ENCODE measurements at places on chromosomes 6 and 20. TPM values are rescaled to one million over a fixed set of nuclear protein-coding genes. Genes with fewer than 3 reads are reported as not detected.

The RTEL1 gene
- total RNA-seq, result 17.6 TPM

The ADGRF5 gene
- total RNA-seq, result 39.5 TPM

DNA sequence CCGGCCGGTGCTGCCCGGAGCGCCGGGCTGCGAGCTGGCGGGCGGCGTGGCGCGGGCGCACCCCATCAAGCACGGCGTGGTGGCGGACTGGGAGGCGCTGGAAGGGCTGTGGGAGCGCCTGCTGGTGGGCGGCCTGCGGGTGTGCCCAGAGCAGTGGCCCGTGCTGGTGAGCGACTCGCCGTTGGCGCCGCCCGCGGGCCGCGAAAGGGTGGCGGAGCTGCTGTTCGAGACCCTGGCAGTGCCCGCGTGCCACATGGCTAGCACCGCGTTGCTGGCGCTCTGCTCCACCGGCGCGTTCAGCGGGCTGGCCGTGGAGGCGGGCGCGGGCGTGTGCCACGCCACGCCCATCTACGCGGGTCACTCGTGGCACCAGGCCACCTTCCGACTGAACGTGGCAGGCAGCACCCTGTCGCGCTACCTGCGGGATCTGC lies 517 bp downstream of the ACTL10 start:
- H3K4me3 ChIP-seq, result peak overlapping the region; percentile 58
- H3K27me3 ChIP-seq, result no peaks in the 10 kb centered on the region
- peak overlapping the region; percentile 95 for H3K27ac ChIP-seq
- no peaks in the 10 kb centered on the region for H3K36me3 ChIP-seq

The FGD2 gene
- total RNA-seq, result 12.7 TPM

DNA sequence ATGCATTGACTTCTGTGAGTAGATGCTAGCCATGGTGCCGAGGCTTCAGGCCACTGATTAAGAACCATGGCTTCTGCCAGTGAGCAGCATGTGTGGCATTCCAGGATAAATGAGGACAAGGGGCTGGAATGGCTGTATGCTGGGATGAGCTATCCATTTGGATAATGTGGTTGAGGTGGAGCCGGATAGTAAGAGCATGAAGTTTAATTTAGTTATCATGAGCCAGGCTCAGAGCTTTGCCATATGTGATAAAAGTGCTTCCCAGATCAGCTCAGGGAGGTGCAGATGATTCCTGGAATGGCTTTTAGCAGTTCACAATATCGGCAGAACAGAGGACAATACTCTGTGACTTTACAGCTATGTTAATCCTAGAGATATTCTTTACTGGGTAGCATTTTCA lies 34.6 kb upstream of the RNF8 start:
- H3K36me3 ChIP-seq, result no peaks in the 10 kb centered on the region
- H3K27me3 ChIP-seq, result no peaks in the 10 kb centered on the region
- H3K4me1 ChIP-seq, result no peaks in the 10 kb centered on the region
- no peak for DNase-seq
- no peak overlapping the region for H3K27ac ChIP-seq

DNA sequence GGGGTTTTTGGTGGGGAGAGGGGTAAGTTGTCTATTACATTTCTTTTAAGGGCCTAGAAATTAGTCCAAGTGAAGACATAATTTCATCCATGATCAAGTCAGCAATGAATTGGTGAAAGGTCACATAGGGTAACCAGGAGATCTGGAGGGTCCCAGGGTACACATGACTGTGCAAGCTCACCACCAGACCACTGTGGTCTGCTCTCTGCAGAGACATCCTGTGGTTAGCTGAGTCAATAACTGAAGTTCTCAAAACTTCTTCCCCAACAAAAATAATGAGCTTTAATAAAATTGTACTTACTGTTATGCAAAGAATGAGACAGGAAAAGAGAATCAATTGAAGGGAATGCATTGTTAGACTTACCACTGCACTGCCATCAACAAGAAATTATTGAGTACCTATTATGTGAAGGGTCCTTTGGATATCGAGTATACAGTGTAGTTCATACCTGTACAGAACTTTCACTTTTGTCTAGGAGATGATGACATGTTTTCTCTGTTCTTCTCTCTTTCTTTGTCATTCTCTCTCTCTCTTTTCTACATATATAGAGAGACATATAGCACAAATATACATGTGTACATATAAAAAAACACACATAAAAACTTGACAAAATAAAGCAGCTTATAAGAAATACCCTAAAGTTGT lies 209.8 kb downstream of the GJA1 start:
- DNase-seq, result no peak
- H3K36me3 ChIP-seq, result no peaks in the 10 kb centered on the region
- no peaks in the 10 kb centered on the region for H3K27me3 ChIP-seq
- H3K4me3 ChIP-seq, result no peak overlapping the region

GRCh38 chr20:12965212-12965869 lies 43.4 kb upstream of the SPTLC3 start:
- H3K36me3 ChIP-seq, result no peaks in the 10 kb centered on the region
- no peak overlapping the region for H3K27ac ChIP-seq
- no peaks in the 10 kb centered on the region for H3K4me1 ChIP-seq
- H3K4me3 ChIP-seq, result no peak overlapping the region

DNA sequence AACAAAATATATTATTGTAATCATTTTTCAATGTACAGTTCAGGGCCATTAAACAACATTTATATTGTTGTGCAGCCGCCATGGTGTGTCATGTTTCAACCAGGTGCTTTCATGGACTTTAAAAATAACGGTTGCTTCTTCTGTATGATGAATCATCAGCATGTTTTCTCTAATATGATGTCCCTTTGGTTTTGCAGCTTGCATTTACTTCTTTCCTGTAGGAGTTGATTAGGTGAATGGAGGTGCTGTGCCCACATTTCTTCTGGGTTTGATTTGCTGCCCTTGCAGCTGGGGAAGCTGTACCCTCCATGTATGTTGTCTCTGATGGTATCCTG lies 54.9 kb upstream of the TULP4 start:
- no peak for DNase-seq
- no peaks in the 10 kb centered on the region for H3K27me3 ChIP-seq
- H3K4me1 ChIP-seq, result no peaks in the 10 kb centered on the region
- H3K36me3 ChIP-seq, result no peaks in the 10 kb centered on the region
- H3K27ac ChIP-seq, result no peak overlapping the region

- H3K4me1 ChIP-seq, result no peaks in the 10 kb centered on the region
- no peak overlapping the region for H3K27ac ChIP-seq
- H3K36me3 ChIP-seq, result no peaks in the 10 kb centered on the region
These were observed 86.3 kb upstream of the IRAK1BP1 start for GRCh38 chr6:78781001-78781400.

- no peaks in the 10 kb centered on the region for H3K4me1 ChIP-seq
- no peaks in the 10 kb centered on the region for H3K36me3 ChIP-seq
- no peak for DNase-seq
- no peak overlapping the region for H3K27ac ChIP-seq
These were observed 105.1 kb downstream of the MKKS start for GRCh38 chr20:10328897-10329255.

GRCh38 chr20:11966186-11966585 lies 48.5 kb downstream of the BTBD3 start:
- H3K4me1 ChIP-seq, result no peaks in the 10 kb centered on the region
- no peaks in the 10 kb centered on the region for H3K36me3 ChIP-seq
- no peak for DNase-seq
- H3K27me3 ChIP-seq, result no peaks in the 10 kb centered on the region

GRCh38 chr20:5670036-5670536 lies 80.1 kb upstream of the SHLD1 start:
- no peak overlapping the region for H3K4me3 ChIP-seq
- H3K36me3 ChIP-seq, result no peaks in the 10 kb centered on the region
- no peaks in the 10 kb centered on the region for H3K4me1 ChIP-seq
- no peaks in the 10 kb centered on the region for H3K27me3 ChIP-seq
- no peak for DNase-seq

GRCh38 chr20:33252460-33252859 lies 16.7 kb downstream of the BPIFA1 start:
- H3K4me1 ChIP-seq, result no peaks in the 10 kb centered on the region
- no peaks in the 10 kb centered on the region for H3K27me3 ChIP-seq
- H3K27ac ChIP-seq, result no peak overlapping the region
- no peak overlapping the region for H3K4me3 ChIP-seq
- DNase-seq, result no peak

- no peak overlapping the region for H3K27ac ChIP-seq
- H3K36me3 ChIP-seq, result no peaks in the 10 kb centered on the region
- DNase-seq, result no peak
- H3K4me1 ChIP-seq, result no peaks in the 10 kb centered on the region
These were observed 16.7 kb downstream of the RPP21 start for GRCh38 chr6:30361661-30362060.

GRCh38 chr20:36646678-36647077 lies 682 bp upstream of the SLA2 start:
- no peaks in the 10 kb centered on the region for H3K36me3 ChIP-seq
- H3K4me3 ChIP-seq, result no peak overlapping the region
- no peaks in the 10 kb centered on the region for H3K4me1 ChIP-seq
- DNase-seq, result no peak
- H3K27ac ChIP-seq, result no peak overlapping the region
- no peaks in the 10 kb centered on the region for H3K27me3 ChIP-seq

The PAQR8 gene
- 14.6 TPM for total RNA-seq

The EDN3 gene
- 85.8 TPM for total RNA-seq

The PPP1R3D gene
- 9.4 TPM for total RNA-seq

The RBM12 gene
- 83.2 TPM for total RNA-seq

The TSBP1 gene
- not detected for total RNA-seq

The CYP39A1 gene
- 3.9 TPM for total RNA-seq

DNA sequence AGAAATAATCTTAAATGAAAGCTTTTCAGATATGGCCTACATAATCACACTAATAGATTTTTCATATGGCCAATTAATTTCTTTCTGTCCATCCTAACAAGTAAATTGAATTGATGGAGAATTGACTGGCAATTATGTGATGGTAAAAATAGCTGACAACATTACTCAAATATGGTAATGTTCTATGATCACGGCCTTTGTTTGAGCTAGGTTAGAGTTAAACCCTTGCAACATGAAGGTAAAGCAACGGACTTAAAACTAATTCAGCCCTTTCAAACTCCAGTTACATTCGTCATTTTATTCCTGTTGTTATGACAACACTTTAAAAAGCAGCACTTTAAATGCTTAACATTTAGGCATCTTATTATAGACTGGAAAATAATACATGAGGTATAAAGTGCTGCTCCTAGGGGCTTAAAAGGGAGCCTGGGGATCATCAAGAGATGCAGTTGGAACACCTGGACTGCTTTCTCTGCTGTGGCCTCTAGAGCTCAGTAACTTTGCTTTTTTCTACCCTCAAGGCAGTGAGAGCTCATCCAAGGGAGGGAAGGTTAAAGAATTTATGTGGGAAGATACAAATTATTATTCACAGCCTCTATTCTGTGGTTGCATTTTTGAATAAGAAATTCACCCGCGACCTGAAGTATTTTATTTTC lies 46.9 kb downstream of the RIPOR2 start:
- DNase-seq, result no peak
- H3K4me3 ChIP-seq, result no peak overlapping the region
- H3K27ac ChIP-seq, result peak overlapping the region; percentile 19
- peaks cover 8% of the 10 kb centered on the region for H3K4me1 ChIP-seq
- no peaks in the 10 kb centered on the region for H3K36me3 ChIP-seq
- no peaks in the 10 kb centered on the region for H3K27me3 ChIP-seq

DNA sequence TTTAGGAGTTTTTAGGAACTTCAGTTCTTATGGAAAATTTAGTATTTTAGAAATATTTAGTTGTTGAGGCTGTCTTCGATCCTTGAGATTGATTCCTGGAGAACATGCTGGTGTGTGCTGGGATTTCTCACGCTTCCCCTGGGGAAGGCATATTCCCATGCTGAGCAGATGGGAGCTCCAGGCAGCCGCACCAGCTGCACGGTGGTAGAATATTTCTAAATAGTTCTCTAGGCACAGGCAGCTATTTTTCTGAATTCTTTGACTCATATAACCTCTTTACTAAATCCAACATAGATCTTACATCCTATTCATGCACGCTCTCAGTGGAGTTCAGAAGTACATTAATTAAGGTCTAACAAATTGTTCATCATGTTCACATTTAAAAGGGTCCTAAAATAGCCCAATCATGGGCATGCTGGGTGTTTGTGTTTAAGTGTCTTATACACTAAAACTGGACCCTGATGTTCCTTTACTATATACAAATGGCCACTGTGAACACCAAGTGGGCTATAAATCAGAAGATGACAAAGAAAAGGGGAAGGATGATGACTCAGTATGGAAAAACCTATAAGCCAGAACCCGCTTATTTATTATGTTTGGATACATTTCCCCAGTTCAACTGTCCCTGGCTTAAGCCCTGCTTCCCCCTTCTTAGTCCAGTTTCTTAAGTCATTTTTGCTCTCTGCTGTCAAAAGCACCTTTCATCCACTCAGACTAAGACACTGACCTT lies 138.5 kb downstream of the UST start:
- no peak overlapping the region for H3K27ac ChIP-seq
- H3K4me1 ChIP-seq, result peaks cover 3% of the 10 kb centered on the region
- no peaks in the 10 kb centered on the region for H3K27me3 ChIP-seq
- no peak for DNase-seq
- H3K36me3 ChIP-seq, result no peaks in the 10 kb centered on the region

DNA sequence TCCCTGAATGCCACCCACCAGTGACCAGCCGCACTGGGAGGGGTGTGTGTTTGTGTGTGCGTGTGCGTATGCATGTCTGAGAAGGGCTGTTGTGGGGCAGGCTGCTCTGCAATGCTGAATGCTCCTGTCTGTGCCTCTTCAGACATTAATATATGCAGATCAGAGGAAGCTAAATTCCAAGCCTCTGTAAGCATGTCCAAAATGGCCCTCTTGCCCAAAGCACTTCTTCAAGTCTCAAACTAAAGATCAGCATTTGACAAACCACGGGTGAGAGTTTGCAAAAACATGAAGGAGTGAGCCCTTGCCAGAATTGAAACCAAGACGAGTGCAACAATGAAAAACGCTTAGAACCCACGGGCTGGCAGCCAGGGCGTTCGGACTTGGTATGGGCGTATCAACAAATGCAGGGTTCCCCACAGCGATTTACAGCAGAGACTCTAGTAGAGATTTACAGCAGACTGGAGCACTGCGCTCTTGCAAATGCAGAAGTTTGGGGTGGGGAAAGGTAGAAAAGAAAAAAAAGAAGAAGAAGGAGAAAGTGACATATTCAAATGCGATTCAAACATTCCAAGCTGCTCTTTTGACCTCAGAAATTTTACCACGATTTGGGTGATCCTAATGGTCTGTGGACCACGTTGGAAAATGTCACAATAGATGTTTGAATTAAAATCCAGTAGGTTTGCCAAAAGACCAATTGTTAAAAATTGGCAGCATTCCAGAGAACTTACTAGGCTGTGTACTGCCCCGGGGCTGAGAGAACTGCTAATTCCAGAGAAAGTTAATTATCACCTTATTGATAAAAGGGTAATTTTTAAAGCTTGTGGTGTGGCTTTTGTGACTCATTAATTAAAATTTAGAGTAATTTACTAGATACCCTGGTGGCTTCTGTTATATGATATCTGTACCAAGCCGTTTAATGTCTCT lies 3.5 kb downstream of the SCML4 start:
- no peak overlapping the region for H3K4me3 ChIP-seq
- H3K27ac ChIP-seq, result no peak overlapping the region
- H3K27me3 ChIP-seq, result no peaks in the 10 kb centered on the region
- DNase-seq, result no peak

The MDFI gene
- total RNA-seq, result 80.0 TPM

- H3K36me3 ChIP-seq, result no peaks in the 10 kb centered on the region
- no peaks in the 10 kb centered on the region for H3K27me3 ChIP-seq
- no peak overlapping the region for H3K4me3 ChIP-seq
- DNase-seq, result no peak
These were observed 57.9 kb downstream of the GJA10 start for GRCh38 chr6:89952105-89952671.
